Glutamatergic neuron (in vitro differentiated cells): ENCODE measurements at places on chromosomes 6 and 20.

- no peak for DNase-seq
Observed at GRCh38 chr6:34837528-34837927, 45.6 kb downstream of the BLTP3A start.

- DNase-seq, result no peak
Observed at GRCh38 chr6:139394027-139394649, 19.7 kb upstream of the CITED2 start.

- no peak for DNase-seq
Observed at GRCh38 chr20:1946442-1946761, 47.5 kb downstream of the PDYN start.

DNA sequence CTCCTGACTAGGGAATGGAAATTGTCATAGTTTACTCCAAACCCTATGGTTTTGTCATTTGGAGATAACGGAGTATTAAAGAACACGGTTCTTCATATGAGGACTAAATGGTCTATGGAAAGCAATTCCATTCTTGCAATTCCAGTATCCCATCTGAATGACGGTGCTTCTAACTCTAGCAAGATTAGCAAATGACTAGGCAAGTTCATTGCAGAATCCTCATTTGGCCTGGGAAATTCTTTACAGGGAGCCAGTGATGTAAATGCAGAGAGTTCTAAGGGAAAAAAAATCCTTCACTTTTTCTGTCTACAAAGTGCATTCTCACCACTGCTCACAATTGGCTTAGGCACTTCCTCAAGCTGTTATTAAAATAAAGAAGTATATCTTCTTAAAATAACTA, 111.5 kb downstream of the MOXD1 start:
- DNase-seq, result no peak

GRCh38 chr6:68876792-68877493, 241.9 kb downstream of the ADGRB3 start:
- no peak for DNase-seq
